ENCODE measurements at places on chromosomes 6 and 20.

GRCh38 chr6:7433121-7433617, 43.6 kb downstream of the RIOK1 start:
- no peak for DNase-seq

DNA sequence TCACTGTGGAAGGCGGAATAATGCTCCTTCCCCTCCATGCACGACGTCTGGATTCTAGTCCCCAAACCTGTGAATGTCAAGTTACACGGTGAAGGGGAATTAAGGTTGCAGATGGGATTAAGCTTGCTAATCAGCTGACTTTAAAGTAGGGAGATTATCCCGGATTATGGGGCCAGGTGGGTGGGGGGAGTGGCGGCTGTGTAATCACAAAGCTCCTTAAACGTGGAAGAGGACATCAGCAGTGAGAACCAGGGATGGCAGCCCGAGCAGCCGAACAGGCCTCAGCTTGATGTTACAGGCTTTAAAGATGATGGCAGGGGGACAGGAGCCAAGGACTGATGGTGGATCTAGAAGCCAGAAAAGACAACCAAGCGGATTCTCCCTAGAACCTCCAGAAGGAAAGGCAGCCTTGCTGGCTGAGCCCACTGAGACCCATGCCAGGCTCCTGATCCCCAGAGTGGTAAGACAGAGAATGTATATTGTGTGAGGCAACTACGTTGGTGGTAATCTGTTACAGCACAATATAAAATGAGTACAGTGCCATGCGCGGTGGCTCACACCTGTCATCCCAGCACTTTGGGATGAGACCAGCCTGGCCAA, 117.5 kb downstream of the SCML4 start:
- no peak for DNase-seq

GRCh38 chr20:24077145-24077544, 88.6 kb upstream of the GGTLC1 start:
- DNase-seq, result no peak

DNA sequence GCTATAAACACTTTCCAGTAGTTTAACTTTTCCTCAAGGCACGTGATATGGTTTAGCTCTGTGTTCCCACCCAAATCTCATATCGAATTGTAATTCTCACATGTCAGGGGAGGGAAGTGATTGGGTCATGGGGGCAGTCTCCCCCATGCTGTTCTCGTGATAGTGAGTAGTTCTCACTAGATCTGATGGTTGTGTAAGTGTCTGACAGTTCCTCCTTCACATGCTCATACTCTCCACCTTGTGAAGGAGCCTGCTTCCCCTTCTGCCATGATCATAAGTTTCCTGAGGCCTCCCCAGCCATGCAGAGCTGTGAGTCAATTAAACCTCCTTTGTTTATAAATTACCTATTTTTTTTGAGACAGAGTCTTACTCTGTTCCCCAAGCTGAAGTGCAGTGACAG, 127.9 kb downstream of the DTNBP1 start:
- DNase-seq, result no peak

DNA sequence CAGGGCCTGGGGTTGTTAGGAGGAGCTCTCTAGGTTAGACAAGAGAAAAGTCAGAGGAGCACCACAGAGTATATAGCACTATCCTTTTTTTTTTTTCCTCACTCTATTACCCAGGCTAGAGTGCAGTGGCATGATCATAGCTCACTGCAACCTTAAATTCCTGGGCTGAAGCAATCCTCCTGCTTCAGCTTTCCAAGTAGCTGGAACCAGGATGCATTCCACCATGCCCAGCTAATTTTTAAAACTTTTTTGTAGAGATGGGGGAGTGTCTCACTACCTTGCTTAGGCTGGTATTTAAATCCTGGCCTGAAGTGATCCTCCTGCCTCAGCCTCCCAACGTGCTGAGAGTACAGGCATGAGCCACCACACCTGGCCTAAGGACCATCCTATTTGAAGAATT, 19.3 kb upstream of the AKIRIN2 start:
- no peak for DNase-seq

DNA sequence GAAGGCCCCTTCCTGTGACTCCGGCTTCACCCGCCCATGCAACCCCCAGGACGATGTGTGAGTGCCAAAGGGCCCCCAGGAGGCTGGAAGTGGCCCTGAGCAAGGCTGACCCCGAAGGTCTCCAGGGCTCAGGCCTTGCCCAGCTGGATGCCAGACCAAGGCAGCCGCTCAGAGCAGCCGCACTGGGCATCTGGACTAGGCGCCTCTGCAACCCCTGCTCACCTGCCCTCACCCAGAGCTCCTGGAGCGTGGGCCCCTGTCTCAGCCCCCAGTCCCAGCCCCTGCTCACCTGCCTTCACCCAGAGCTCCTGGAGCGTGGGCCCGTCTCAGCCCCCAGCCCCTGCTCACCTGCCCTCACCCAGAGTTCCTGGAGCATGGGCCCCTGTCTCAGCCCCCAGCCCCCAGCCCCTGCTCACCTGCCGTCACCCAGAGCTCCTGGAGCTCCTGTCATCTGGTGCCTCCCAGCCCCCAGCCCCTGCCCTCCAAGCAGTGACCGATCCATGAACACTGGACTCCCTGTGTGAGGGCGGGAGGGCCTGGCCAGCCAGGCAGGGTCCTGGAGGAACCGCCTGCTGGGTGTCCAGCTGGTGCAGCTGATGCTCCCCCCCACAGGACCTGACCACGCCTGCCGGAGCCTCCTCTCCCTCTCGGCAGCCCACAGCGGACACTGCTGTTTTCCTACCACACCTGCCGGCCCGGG, 1.1 kb downstream of the SRMS start:
- DNase-seq, result no peak

- DNase-seq, result no peak
These were observed 365.3 kb upstream of the PTCHD4 start for GRCh38 chr6:48476257-48476656.

DNA sequence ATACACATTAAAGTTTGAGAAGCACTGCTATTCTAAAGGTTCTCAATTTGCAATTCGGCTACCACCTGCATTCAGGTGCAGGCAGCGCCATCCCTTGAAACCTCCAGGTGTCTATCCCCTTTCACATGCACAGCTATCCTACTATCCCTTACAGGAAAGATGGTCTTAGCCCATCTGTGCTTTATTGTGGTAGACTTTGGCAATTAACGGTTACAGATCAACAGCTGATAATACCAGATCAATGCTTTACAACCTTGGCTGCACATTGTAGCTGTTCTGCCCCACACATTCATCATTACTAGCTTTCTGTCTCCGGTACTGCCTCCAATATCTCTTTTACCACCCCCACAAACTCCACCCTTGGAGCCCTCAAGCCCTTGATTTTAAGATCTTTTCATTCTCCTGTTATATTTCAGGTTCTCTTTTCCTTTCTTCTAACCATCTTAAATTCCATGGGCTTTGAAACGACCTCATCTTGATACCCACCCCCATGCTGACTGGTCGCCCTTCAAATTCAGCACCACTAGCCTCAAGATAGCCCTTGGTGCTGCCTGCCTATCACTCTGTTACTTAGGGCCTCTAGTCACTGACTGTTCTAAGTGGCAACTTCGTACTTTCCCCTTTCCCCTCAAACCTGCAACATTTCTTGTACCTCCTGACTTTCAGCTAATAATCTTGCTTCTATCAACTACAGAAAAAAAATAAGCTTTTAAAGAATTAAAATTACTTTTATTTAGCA, 50.8 kb downstream of the SPTLC3 start:
- no peak for DNase-seq

- no peak for DNase-seq
These were observed 754 bp upstream of the TMEM170B start for GRCh38 chr6:11536795-11537194.

GRCh38 chr6:54255886-54256285, 52.4 kb upstream of the TINAG start:
- no peak for DNase-seq

GRCh38 chr6:145892026-145892425, 72.1 kb downstream of the SHPRH start:
- no peak for DNase-seq

Measured in RWPE1 (cell line).